ENCODE measurements at places on chromosomes 2 and 18.

DNA sequence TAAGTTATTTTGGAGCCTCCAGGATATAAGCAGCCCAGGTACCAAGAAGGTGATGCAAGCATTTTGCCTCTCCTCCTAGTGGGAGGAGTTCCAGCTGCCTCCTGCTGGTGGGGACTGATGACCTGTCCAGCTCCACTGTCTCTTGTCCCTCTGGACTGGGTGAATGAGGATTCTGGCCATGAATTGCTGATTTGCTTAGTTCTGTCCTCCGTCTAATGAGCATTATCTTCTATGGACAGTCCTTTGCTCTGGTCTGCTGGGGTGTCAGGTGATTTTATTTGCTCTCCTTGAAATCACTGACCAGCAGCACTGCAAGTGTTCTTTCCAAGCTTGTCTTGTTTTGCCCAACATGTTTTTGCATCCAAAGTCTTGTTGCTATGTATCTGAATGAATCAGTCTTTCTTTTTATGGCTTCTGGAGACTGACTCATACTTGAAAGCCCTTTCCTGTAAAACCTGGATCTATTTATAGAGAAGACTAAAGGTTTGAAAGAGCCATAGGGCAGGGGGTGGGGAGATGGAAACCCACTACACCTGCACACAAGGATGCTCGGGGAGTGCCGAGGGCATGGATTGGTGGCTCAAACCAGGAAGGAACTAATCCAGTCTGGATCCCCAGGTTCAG, 40.5 kb upstream of the EFHD1 start:
- peak; percentile 17 for DNase-seq

- no peak for DNase-seq
These were observed 721 bp upstream of the MIB1 start for GRCh38 chr18:21739604-21740537.

- DNase-seq = no peak
These were observed 62.8 kb upstream of the HDAC4 start for GRCh38 chr2:239463541-239464165.

- DNase-seq = no peak
These were observed 32.8 kb downstream of the ANKRD44 start for GRCh38 chr2:197277794-197278193.

GRCh38 chr18:77071711-77072292, 60.8 kb downstream of the MBP start:
- no peak for DNase-seq
